Activated CD4-positive, alpha-beta T cell treated with anti-CD3 and anti-CD28 coated beads for 48 hours (primary cell): ENCODE measurements at places on chromosomes 4 and X.

DNA sequence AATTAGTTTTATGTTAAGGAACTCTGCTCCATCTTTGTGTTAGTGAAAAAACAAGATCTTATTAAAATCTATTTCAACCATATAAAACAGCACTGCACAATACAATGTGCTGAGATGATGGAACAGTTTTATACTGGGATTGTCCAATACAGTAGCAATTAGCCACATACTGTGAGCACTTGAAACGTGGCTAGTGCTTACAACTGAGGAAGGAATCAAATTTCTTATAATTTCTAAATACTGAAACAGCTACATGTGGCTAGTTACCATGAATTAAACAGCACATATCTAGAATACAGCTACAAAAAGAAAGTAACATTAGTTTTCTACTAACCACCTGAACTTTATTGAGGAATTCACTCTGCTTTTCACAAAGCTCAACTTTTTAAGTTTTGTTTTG lies 14.7 kb downstream of the NFXL1 start:
- no peak for DNase-seq

DNA sequence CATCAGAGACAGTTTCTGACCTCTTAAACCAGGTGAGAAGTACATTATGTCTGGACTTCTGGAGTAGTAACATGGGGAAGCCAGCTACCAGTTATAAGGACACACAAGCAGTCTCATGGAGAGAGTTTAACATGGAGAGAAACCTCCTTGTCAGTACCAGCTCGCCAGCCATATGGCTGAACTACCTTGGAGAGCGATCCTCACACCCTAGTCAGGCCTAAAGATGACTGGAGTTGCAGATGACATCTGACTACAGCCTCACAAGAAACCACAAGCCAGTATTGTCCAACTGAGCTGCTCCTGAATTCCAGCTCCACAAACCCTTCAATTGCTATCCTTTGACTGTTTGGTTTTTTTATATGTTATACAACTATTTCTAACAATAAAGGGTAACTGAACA lies 49.8 kb downstream of the PDHA2 start:
- no peak for DNase-seq

- DNase-seq, result no peak
These were observed 956 bp downstream of the TMEM154 start for GRCh38 chr4:152678841-152679240.

DNA sequence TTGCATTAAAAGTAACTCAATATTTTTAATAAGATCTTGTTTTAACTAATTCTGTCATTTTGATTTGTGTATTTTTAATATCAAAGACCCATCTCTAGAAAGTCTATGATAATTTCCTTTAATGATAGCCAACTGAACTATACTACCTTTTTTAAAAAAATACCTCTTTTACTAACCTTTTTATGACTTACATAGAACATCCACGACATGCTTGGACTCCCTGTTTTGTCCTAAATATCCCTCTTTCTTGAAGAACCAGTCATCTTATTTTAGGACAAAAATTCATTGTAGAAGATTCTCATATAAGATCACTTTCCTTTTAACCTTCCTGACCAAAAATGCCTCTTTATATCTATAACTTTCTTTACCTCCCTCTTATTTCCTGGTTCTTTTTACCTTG lies 76.8 kb upstream of the GC start:
- DNase-seq, result no peak

DNA sequence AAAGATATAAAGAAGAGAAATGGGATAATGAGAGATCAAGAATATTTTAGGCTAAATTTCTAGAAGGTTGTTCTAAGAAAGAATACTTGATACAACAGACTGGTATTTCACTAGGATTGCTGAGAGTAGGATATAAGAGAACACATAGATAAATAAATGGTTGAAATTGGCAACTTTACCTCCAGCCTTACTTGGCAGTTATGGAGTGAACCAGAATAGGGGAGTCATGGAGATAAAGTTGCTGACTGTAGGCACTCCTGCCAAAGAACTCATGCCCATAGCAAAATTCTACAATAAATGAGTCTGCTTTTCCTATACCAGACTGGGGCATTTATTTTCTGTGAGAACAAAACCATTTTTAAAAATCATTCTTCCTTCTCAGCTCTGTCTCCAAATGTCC lies 26.4 kb upstream of the MMRN1 start:
- no peak for DNase-seq

DNA sequence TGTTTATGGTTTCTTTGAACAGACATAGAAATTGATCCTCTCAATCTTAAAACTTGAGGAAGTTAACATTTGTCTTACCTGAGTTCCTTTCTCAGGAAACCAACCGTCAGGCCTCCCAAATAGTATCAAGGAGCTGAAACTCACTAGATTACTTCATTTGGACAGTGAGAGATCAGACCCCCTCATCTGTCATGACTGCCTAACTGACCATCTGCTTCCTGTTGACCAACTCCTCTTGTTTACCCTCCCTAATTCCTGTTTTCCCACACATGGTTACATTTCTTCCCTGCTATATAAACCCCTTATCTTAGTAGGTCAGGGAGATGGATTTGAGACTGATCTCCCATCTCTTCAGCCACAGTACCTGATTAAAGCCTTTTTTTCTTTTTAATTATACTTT lies 46.2 kb upstream of the NMU start:
- DNase-seq, result no peak

DNA sequence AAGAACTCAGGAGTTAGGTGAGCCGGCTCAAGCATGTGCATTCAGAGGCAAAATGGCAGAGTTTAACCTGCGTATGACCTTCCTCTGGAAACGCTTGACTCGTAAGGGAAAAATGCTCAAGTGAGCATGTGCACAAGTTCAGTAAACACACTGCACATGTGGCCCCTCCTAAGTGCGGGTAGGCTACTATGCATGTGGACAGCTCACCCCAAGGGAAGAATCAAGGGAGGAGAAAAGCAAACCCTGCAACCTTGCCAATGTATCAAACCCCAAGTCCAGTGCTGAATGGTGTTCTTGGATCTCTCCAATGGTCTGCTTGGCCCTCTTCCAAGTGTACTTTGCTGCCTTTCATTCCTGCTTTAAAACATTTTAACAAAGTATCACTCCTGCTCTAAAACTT lies 407.1 kb downstream of the ADAM29 start:
- DNase-seq, result no peak

DNA sequence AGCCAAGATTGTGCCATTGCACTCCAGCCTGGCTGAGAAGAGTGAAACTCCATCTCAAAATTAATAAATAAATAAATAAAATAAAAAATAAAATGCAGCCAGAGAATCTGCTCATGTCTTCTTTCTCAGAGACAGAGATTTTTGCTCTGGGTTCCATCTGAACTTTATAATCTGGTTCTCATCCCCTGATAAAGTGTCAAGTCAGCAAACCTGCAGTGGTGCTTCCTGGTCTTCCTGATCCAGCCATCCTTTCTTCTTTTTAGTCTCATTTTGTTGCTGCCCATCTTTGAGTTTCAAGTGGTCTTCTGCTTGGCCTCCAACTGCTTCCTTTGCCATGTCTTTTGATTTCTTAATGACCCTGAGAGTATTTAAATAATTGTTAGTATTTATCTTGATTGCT lies 24.1 kb downstream of the MAP7D3 start:
- DNase-seq, result no peak

DNA sequence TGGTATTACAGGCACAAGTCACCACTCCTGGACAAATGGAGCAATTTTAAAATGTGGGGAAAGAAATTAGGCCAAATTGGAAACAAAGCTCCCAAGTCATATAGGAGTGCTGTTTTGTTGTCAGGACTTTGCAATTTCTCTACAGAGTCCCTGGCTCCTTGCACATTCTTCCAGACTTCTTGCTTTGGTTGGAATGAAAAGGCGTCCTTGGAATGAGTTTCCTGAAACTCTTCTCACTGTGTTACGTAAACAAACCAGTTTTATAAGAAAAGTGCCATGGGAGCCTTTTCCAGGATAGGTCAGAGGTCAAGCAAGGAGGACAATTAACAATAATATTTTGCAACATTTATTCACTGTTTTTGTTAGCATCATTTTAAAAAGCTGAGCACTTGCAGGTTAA lies 32.4 kb upstream of the KIT start:
- no peak for DNase-seq

DNA sequence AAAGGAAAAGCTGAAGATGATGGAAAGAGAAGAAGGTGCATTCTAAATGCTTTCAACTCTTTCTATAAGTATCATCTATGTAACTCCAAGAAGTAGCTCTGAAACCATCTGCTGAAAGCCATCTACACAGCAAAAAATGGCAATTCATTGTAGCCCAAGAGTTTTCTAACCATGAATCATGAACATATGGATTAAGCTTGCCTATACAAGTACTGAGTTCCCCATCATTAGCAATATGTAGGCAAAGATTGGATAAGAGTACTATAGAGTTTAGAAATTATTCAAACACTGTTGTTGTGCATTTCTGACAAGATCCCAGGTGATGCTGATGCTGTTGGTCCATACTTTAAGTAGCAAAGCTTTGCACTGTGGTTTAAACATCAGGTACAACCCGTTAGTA lies 11.2 kb downstream of the DAPP1 start:
- no peak for DNase-seq

DNA sequence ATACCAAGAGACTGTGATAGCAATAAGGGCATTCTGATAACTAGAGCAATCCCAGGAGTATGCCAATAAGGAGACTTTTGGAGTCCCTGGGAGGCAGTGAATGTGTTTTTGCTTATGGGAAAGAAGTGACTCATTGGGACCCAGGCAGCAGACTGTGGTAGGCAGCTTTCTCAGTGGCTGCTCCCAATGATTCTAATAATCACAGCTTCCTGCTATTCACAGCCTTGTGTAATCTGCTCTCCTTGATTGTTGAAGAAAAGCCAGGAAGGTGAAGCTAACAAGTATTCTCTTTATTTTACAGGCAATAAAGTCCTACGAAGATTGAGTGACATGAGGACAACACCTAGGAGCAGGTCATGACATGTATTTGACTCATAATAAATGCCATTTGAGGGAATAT lies 70.3 kb upstream of the DDX60 start:
- no peak for DNase-seq

GRCh38 chr4:79917246-79917645 lies 155.8 kb downstream of the ANTXR2 start:
- peak; percentile 61 for DNase-seq

- peak; percentile 9 for DNase-seq
These were observed 44.1 kb downstream of the INPP4B start for GRCh38 chr4:142801966-142802365.

- DNase-seq, result no peak
These were observed 556.6 kb downstream of the NLGN4X start for GRCh38 chrX:5672099-5672498.

DNA sequence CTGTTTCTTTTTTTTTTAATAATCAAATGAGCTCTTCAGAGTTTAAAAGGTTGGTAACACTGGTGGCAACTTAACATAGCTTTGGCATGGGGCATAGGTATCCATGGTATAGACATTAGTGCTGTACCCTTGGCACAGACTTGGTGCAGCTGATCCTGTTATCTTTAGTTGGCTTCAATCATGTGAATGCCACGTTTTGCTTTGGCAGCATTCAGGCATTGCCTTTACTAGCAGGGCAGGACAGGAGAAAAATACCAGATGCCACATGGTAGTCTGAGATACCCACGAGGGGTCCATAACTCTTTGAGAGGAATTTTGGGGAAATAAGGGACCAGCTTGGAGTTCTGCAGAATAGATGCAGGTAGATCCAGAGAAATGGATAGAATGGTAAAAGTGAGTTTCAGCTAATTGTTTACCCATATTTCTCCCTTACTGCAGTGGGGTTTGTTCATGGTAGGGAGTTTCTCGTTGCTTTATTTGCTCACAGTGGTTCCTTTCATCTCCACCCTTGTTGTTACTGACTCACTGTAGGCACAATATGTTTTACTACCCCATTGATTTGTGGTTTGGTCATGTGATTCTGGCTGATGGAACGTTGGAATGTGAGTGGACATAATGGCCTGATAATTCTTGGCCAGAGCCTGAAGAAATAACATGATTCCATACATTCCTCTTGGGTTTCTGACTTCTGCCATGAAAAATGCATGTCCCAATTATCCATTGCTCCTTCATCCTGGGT lies 342.7 kb downstream of the GLUD2 start:
- DNase-seq, result no peak

DNA sequence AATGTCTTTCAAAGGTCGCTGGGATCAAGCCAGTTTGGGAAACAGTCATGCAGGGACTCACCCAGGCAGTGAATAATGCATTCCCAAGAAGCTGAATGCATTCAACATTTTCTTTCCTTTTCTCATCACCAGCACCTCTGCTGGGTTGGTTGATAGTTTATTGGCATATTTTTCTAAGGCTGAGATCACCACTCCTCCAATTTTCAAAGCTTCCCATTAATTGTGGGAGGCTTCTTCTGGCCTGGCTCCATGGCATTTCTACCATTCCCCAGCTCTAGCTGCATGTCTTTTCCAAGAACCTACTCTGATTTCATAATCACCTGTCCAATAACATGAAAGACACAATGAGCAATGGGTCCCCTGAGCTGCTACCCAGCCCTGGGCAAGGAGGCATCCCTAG lies 35.8 kb downstream of the CHRDL1 start:
- DNase-seq, result no peak

DNA sequence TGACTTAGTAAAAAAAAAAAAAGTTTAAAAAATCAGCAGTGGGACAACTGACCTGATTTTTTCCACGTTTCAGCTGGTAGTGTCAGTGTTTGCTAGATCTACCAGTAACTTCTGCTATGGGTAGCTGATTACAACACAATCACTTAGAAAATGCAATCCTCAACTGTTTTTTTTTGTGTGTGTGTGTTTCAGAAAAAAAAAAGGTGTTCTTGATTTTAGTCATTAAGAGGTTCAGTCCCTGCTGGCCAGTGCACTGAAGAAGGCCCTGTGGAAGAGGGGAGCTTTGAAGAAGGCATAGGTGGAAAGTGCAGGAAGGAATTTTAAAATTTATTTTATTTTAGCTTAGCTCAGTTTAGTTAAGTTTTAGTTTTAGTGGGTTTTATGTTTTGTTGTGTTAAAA lies 46.9 kb downstream of the SH2D1A start:
- no peak for DNase-seq

GRCh38 chr4:86249074-86249473 lies 110.8 kb downstream of the MAPK10 start:
- DNase-seq, result no peak

DNA sequence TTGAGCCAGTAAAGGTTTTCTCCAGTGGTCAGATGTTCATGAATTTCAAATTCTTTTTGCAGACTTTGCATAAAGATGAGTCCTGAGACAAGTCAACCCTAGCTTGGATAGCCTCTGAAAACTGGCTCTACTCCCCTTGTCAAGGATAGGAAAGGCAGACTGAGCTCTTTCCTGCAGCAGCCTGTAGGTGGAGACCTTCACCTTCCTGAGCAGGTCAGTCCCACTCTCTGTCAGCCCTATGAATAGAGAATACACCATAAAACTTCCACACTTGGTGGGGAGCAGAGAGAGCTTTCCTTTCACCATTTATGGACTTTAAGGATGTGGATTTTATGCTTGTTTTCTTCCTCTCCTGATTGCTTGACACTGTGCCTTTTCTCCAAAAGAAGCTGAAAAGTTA lies 41.9 kb downstream of the PCDH19 start:
- DNase-seq, result peak; percentile 2

GRCh38 chr4:6236816-6237390 lies 32.7 kb upstream of the WFS1 start:
- no peak for DNase-seq
